Renal cortex interstitium (tissue), 15 donors: ENCODE measurements at places on chromosomes 13 and 19. TPM values are rescaled to one million over a fixed set of nuclear protein-coding genes. Genes with fewer than 3 reads are reported as not detected.

DNA sequence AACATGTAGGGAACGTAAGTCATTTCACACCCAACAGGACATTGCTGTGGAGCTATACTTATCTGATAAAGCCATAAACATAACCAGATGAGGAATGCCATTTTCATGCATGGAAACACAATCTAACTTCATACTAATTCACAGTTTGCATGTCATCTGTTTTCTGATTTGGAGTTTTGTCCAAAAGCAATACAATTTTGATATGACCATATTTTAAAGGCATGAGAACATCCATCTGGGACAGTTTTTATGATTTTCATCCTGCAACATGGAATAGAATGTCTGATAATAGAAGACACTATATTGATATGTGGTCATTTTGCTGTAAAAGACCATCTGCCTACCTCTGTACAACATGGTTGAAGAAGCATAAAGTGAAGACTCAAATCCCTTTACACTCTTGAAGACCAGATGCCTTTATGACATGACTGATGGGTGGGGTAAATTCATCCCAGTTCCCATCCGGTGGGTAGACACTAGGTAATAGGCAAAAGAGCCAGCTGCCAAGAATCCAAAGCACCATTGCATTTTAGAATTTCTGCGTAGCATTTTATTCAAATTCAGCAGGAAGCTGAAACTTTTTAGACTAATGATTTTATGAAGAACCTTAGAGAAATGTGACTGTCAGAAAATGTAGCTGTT, 309.8 kb downstream of the LMO7 start:
- DNase-seq = no peak

The SMIM24 gene
- polyA plus RNA-seq = 522 TPM

The LHB gene
- polyA plus RNA-seq = 0.29 TPM

DNA sequence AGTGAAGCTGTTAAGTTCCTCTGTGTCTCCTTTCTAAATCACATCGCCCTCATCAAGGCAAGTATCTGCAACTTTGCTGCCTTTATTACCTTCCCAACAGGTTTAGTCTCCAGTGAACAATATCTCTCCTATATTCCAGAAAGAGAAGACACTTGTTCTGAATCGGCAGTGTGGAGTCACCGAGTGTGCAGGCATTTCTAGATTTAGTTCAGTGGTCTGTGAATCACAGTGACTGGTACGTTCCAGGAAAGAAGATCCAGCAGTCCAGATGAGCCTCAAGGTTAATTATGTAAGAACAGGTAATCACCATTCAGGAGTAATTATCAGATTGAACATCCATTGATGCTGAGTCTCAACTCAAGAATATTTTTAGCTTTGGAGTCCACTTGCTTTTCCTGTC, 497.0 kb downstream of the FOXO1 start:
- no peak for DNase-seq
